HFF-Myc (cell line): ENCODE measurements at places on chromosomes 12 and 14.

GRCh38 chr12:21881965-21882364 is 59.3 kb downstream of the ABCC9 start:
- DNase-seq, result no peak

- no peak for DNase-seq
Measured at GRCh38 chr12:92342574-92342973, 196.9 kb upstream of the BTG1 start.

DNA sequence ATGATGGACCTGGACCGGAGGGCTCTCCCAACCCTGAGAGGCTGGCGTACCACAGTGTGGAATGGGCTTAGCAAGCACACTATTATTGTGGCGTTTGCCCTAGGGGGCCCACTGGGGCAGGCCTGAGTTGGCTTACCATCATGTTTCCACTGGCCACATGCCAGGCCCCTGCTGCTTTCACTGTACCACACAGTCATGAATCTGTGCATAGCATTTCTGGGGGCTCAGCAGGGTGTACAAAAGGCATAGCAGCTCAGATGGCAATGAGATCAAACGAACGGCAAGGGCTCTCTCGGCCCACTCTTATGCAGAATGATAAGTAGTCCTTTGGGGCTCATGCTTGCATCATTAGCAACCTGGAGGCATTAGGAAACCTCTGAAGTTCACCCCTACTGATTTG is 137.0 kb upstream of the HIF1A start:
- DNase-seq, result no peak

GRCh38 chr14:80776657-80777056 is 164.9 kb downstream of the CEP128 start:
- no peak for DNase-seq

DNA sequence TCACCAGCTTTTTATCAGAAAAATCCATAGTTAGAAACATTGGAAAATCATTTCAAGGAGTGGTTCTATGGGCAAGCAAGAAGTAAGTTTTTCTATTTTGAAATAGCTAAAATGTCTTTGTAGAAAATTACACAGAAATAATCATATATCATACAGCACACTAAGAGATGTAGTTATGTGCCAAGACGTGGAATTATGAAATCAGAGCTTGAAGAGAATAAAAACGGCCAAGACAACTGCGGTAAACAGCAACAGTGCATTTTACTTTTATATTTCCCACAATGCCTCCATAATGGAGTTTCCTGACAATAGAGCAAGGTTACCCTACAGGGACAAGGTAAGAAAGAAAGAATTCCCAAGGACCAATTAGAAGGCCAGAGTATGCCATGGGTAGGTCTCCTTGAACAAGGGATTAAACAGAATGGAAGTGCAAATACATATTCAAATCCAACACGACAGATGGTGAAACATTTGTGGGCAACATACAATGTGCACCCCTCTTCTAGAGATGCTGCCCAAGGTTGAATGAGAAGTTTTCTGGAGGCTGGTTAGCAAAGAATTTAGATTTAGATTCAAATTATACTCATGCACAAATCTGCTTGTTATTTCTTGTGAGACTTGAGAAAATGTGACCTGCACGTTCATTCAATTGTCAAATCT is 76.1 kb upstream of the BTG1 start:
- no peak for DNase-seq

DNA sequence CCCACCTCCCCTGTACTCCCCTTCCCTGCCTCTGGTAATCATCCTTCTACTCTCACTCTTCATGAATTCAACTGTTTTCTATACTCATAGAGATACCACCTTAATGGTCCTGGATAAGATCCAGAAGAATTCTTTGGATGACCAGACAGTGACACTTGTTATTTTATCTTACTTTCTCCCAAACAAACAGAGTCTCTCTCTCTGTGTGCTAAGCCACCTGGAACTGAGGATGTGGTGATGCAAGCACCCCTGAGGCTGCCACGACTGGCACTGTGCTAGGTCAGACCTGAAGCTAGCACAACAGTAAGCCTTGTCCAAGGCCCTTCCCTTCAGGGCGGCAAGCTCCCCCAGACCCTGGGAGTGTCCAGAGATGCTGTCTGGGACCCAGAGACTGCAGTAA is 250.2 kb downstream of the C12orf50 start:
- DNase-seq, result no peak

DNA sequence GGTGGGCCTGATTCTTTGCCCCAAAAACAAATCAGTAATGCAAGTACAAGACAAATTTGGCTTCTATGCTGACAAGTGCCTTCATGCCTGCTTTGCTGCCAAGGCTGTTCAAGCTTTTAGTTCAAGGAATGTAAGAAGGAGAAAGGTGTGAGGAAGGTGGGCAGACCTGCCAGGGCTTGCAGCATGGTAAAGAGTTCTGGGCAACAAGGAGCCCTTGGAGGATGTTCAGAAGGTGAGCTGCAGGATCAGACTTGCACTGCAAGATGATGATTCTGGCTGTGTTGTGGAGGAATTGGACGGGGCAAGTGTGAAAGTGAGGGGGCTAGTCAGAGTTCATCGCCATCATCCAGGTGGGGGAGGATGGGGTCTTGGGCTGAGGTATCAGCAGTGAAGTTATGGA is 167.9 kb downstream of the NUAK1 start:
- DNase-seq, result no peak

GRCh38 chr12:43480591-43480990 is 71.4 kb downstream of the ADAMTS20 start:
- no peak for DNase-seq

- no peak for DNase-seq
Measured at GRCh38 chr12:50715174-50715573, 48.7 kb upstream of the ATF1 start.

DNA sequence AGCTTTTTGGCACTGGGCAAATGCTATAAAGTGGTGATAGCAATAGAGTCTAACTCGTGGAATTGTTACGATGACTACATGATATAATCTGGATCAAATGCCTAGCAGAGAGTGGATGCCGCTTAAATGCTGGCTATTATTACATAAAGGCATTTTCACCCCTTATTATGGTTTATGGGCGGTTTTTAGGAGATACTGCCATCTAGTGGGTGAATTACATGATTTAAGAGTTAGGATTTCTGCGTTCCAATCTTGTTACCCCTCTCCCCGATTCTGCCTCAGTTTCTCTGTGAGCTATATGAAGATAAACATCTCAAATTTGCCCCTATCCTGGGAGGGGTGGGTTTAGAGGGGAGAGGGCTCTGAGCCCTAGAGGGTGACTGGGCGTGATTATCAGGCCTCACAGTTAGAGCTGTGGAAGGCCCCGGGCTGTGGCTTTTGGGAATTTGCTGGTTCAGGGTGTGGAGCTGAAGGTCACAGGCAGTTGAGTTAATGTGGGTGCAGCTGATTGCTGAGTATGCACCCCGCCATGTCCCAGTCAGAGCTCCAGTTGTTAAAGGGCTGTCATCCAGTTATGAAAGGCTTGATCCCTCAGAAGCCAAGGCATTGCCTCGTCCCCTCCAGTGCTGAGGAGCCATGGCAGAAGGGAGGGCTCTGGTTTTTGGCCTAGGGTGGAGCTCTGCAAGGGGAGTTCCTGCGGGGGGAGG is 14.4 kb downstream of the CLSTN3 start:
- DNase-seq, result no peak

DNA sequence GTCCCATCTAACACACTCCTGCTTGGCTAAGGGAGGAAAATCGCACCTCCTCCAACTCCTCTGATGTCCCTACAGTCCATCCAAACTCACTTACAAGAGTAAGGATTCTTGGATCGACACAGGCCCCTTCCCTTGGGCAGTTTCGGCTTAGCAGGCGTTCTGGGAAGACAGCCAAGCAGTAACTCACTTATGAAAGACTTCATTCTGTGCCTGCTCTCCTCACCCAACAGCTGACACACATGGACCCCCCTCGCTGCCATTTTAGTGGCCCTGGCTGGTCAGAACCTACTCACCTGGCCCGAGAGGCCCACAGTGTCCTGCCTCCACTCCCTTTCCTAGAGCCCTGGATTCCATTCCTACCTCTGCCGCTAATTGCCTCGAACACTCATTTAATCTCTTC is 52.3 kb upstream of the BCL2L14 start:
- DNase-seq, result no peak

DNA sequence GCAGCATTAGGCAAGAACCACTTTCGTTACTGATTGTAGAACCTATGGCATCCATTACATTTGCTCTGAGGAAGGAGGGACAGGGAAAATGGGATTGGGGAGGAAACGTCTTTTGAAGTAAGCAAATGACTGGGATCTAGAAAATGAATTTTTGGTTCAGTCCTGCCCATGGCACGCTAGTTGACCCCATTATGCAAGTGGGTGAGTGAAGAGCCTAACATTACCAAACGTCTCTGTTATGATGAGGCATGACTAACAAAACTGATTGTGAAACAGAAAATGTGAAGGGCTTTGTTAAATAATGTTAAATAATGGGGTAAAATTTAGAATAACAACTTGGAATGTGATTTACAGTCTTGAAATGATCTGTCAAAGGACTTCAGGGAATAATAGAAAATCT is 38.9 kb downstream of the CPSF2 start:
- DNase-seq, result no peak

GRCh38 chr12:47813511-47814196 is 6.0 kb downstream of the HDAC7 start:
- DNase-seq, result no peak

DNA sequence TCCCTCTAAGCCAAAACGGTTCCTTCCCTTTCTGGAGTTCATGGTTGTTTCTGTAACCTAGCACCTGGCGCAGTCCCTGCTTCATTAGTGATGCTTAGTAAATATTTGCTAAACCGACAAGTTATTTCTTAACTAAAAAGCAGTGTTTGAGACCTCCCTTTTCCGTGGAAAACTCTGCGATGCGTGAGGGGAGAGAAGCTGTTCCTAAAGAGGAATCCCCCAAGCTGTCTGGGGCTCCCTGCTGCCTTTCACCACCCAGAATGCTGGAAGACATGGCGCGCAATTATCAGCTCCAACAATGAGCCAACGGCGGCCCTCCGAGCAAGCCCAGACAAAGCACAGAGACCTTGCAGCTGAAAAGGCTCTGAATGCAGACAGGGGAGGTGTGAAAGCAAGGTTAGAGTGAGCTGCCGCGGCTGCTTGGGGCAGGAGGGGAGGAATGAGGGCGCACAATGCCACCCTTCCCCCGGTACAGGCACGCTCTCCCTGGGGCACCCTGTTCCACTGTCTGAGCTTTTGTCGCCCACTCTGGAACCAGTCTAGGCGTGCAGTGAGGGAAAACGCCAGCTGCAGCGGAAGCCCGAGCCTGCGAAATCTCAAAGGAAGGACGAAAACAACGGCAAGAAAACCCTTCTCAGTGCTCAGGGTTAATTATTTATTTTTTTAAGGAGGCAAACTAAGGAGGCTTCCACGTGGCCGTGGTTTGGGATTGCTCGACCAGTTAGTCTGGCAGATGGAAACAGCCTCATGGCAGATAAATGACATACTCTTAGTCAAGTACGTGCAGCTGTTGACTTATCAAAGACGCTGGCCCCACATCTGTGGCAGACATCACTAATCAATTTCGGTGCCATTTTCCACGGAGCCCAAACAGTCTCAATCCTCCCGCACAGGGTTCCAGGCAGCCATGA is 66.3 kb downstream of the RBM19 start:
- no peak for DNase-seq

DNA sequence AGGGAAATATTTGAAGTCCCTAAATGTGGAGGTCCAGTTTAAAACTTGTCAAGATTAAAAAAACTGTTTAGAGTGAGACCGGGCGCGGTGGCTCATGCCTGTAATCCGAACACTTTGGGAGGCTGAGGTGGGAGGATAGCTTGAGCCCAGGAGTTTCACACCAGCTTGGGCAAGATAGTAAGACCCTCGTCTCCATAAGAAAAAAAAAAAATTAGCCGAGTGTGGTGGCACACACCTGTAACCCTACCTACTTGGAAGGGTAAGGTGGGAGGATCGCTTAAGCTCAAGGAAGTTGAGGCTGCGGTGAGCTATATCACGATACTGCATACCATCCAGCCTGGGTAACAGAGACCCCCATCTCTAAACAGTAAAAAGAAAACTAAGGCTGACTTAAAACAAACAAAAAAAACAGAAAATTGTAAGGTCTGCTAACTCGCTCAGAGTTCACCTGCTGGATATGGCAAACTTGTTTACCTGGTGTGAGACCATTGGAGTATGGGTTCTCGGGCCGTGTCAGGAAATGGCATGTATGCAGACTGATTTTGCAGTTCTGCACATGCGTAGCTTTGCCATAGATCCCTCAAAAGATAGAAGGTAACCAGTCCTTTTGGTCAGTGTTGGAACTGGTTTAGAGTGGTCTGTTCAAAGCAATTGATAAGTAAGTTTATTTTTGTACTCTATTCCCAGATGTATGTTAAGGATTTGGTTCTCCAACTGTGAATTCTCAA is 2.1 kb downstream of the RNF10 start:
- no peak for DNase-seq

- no peak for DNase-seq
Measured at GRCh38 chr14:84288781-84289180, 1241.2 kb upstream of the FLRT2 start.

GRCh38 chr12:55820679-55821078 is 2.8 kb downstream of the ORMDL2 start:
- DNase-seq, result no peak

- DNase-seq, result no peak
Measured at GRCh38 chr12:68975811-68976210, 42.8 kb upstream of the CPM start.

DNA sequence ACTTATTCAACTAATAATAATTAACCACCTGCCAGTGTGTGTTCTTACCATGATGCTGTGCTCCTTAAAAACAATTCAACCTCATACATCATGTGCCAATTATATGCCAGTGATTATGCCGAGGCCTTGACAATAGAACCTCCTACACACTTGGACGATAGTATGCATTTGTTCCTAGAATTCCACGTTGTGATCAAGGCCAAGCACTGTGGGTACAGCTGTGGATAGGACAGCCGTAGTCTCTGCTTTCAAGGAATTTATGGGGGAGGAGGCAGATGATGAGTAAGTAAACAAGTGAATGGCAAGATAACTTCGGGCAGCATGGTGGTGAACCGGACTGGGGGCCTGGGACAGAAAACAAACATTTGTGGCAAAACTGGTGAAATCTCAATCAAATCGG is 18.0 kb upstream of the MYO1H start:
- no peak for DNase-seq
